Suprapubic skin (tissue), 4 donors: ENCODE measurements at places on chromosomes 1 and 21.

- peak; percentile 84 for DNase-seq
Measured at GRCh38 chr1:218345673-218346390, 696 bp downstream of the TGFB2 start.

DNA sequence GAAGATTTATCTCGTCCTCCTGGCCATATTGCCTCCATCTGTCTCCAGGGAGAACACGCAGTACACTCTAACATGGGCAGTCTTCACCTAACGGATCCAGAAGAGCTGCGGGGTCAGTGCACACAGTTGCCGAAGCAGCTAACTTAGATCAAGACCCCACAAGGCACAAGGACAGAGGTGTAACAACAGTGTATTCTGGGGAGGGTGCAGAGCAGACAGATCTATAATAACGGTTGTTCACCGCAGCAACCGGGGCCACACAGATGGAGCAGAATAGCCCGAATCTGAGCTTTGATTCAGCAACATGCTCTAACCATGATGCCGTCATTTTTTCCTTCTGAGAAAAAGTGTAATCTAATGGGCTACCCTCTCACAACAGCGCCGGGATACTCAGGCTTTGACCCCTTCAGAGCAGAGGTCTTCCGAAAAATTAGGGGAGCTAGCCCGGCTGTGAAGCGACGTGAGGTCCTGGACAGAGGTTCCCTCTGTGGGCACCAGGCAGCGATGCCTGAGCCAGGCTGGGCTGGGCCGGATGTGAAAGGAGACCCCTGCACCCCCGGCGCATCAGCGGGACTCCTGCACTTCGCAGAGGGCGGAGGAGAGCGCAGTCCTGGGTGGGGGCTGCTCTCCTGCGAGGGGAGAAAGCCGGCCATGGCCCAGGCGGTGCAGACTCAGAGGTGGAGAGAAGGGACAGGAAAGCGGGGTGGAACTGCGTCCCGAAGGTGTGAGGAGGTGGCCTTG lies 57.5 kb downstream of the BCL9 start:
- DNase-seq: peak; percentile 81

GRCh38 chr21:44914176-44914874 lies 6.4 kb downstream of the ITGB2 start:
- no peak for DNase-seq

GRCh38 chr1:59750328-59751003 lies 64.3 kb upstream of the HOOK1 start:
- DNase-seq: no peak

DNA sequence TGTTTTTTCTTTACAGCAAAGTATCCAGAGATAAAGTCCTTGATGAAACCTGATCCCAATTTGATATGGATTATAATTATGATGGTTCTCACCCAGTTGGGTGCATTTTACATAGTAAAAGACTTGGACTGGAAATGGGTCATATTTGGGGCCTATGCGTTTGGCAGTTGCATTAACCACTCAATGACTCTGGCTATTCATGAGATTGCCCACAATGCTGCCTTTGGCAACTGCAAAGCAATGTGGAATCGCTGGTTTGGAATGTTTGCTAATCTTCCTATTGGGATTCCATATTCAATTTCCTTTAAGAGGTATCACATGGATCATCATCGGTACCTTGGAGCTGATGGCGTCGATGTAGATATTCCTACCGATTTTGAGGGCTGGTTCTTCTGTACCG lies 6.5 kb downstream of the DEGS1 start:
- DNase-seq: peak; percentile 9

GRCh38 chr1:202045705-202046104 lies 35.3 kb downstream of the ELF3 start:
- no peak for DNase-seq

DNA sequence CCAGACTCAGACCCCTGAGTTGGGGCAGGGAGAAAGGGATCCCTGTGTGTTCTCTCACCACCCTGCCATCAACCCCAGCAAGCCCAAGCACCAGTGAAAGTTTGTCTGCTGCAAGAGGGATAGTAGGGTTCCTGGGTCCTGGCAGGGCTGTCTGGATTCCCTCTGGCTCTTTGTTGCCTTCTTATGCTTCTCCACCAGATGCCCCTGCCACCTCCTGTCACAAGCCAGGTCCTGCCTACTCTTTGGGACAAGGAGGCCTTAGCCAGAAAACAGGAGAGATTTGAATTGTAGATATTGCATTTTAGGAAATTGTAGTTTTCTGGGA lies 21.7 kb downstream of the UBE2T start:
- peak; percentile 43 for DNase-seq

- peak; percentile 90 for DNase-seq
Measured at GRCh38 chr1:227728059-227728891, 6.8 kb downstream of the JMJD4 start.

- no peak for DNase-seq
Measured at GRCh38 chr1:60672449-60672848, 409.9 kb upstream of the NFIA start.

GRCh38 chr21:33112681-33113080 lies 42.7 kb downstream of the OLIG1 start:
- DNase-seq: no peak
